ENCODE measurements at places on chromosomes 2 and 18.

DNA sequence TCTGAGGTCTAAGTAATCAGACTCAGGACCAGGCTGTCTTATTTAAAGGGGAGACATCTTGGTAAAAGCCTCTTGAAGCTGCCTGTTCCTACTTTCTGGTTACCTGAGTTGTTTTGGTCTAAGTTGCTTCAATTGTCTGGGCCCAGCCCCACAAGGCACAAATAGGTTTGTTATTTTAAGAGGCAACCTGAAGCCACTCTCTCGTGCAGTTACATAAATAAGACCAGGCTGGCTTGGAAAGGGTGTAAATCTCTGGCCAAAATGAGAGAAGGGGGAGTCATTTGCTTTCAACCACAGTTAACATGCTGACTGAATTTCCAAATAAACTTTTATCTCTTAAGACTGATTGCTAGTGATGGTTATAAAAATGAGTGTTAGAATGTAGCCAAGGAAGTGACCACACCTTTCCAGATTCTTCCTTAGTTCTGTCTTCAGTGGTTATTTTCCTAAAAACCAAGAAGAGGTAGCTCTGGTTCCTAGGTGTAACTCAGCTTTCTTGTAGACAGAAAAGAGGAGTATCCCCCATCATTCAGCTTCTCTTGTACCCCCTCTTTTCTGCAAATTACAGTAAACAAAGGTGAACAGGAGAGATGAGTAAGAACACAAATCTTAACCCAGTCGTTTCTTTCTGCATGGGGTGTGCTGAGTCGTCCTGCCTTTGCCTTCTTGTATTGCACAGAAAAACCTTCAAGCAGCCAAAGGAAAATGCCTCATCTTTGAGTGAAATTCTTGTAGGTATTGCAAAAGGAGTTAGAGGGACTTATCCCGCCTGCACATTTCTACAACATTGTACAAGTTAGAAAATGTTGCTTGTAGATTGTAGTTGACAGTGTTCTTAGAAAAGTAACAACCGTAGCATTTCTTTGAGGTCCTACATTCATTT lies 161.5 kb upstream of the NT5C1B start:
- DNase-seq = peak; percentile 61

DNA sequence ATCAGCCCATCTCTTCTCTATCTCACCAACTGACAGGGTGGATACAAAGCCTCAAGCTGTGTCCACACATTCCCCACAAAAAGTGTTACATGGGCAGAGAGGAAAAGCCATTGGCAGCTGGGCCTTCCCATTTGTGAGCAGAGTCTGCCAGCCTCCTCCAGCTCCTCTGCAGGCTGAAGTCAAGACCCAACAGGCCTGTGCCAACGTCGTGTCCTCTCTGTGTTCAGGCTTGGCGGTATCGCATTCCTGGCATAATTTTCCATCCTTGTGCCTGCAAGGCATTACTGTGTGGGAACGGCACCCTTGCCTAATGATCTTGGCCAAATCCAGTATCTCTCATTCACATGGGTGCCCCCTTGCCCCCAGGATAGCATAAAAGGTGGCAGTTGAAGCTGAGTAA lies 41.5 kb upstream of the APCDD1 start:
- DNase-seq = no peak

DNA sequence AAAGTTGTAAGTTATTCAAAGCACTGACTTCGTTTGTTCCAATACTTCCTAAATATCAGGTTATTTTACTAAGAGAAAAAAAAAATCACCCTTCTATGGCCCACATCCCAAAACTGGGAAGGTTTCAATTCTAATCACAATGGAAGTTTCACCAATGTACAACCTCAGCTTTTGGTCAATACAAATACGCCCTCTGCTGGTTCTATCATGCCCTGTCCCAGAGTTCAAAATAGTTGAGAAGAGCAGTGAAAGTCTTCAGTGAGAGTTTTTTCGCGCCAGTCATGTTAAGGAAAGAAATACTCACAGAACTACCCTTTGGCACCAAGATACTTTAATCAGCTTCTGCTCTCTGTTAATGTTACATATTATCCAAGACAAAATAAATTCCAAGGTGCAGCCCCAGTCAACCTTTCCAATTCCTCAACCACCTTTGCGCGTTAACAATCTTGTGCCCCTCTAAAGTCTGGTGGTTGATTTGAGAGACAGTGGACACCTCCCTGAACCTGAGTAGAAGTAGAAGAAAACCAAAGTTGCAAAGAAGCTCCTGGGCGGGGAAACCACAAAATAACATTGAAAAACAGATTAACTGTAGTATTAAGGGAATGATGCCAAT lies 59.9 kb downstream of the SUMO1 start:
- DNase-seq = peak; percentile 75

- no peak for DNase-seq
Observed at GRCh38 chr2:15059870-15060512, 427.5 kb downstream of the LRATD1 start.

- no peak for DNase-seq
Observed at GRCh38 chr2:238162846-238163441, 4.2 kb downstream of the ERFE start.

GRCh38 chr2:45137966-45138695 lies 128.9 kb upstream of the SIX2 start:
- no peak for DNase-seq

- no peak for DNase-seq
Observed at GRCh38 chr2:109054865-109055264, 65.8 kb upstream of the EDAR start.

DNA sequence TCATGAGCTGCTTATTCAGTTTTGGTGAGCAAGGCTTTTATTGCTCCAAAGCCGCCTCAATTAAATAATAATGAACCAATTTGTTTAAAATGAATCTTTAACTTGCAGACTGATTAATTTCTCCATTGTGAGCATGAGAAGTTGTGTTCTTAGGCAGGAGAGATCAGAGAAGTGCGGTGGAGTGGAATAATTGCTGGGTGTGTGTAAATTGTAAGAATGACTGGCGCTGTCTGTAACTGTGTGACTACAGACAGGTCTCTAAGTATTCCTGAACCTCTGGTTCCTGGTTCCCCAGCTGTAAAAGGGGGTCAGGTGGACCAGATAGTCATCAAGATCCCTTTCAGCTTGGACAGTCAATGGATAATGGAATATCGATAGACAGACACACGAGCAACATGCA lies 98.0 kb upstream of the EFEMP1 start:
- DNase-seq = no peak

- DNase-seq = peak; percentile 58
Observed at GRCh38 chr18:73511771-73512503, 635.7 kb downstream of the FBXO15 start.

GRCh38 chr2:55775828-55776227 lies 82.2 kb upstream of the PNPT1 start:
- no peak for DNase-seq

- DNase-seq = no peak
Observed at GRCh38 chr18:25678221-25678620, 326.3 kb upstream of the ZNF521 start.

GRCh38 chr2:6806604-6807003 lies 59.1 kb downstream of the CMPK2 start:
- DNase-seq = no peak

- DNase-seq = no peak
Observed at GRCh38 chr2:166282154-166282553, 93.6 kb downstream of the SCN9A start.

- DNase-seq = no peak
Observed at GRCh38 chr2:180003559-180003958, 3.5 kb downstream of the CWC22 start.

DNA sequence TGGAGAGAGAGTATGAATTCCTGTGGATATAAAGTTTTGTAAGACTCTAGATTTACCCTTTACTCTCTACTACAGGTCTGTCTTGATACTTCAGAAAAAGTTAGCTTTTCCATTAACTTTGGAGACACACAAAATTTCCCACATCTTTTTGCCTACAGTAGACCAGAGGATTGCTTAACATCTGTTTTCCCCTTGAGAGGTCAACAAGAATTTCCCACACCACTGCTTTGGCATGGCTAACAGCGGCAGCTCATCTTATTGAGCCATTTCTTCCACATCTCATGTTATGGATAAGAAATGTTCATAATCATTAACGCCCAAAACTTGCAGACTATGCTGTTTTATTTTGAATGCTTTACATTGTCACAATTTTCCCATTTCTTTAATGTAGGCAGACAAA lies 273.6 kb upstream of the RGPD4 start:
- peak; percentile 30 for DNase-seq

GRCh38 chr2:191635333-191636234 lies 42.4 kb upstream of the NABP1 start:
- peak; percentile 66 for DNase-seq

DNA sequence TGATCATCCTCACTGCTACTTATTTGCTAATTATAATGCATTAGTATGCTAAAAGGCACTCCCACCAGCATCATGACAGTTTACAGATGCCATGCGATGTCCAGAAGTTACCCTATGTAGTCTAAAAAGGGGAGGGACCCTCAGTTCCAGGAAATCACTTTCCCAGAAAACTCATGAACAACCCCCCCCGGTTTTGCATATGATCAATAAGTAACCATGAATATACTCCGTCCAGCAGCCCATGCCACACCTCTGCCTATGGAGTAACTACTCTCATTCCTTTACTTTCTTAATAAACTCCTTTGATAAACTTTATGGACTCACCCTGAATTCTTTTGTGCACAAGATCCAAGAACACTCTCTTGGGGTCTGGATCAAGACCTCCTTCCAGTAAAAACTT lies 86.8 kb downstream of the MALT1 start:
- DNase-seq = no peak

DNA sequence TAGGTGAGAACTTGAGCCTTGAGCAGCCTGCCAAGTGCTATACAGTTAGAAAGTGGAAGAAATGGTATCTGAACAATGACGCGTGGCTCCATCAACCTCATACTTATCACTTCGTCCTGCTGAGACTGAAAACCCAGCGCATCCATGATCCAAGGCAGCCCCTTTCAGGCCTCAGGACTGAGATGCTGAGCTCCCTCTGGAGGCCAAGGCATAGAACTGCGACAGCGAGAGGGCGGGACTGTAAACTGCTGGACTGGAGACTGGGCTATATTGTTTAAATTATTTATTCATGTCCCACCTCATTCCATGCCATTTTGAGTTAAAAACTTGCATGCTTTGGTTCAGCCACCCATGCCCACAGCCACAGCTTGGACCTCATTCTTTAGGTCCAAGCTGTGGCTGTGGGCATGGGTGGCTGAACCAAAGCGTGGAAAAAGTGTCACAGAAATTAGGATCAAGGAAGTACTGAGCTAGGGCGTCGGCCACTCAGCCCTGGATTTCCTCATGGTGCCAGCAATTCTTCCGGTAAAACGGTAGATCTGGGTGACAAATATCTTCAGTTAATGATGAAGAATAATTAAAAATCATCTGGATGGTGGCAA lies 195.5 kb downstream of the L3MBTL4 start:
- peak; percentile 57 for DNase-seq

DNA sequence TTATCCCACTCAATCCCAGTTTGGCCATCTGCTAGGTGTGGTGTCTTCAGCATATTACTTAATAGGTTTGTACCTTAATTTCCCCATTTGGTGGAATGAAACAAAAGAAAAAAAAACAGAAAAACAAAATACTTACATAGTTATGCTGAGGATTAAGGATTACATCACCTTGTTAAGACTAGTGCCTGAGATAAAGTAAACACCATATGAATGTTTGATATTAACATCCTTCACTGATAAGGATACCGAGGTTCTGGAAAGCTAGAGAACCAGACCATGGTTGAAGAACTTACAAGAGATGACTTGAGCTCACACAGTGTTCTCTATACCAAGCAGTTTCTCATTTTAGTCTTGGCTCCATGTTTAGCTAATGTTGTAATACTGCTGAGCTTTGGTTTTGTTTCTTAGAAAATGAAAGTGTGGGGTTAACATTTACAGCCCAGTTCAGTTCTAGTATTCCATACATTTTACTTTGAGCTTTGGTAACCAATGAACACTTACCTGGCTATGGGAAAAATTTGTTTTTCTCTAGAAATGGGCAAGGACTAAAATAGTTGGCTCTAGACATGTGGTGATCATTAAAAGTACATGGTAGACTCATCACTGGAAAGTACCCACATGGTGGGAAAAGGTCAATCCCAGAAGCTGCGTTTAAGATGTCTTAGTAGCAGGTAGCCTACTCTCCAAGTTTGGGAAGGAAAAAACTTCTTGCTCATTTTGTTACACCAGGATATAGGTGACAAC lies 5.8 kb upstream of the GPD2 start:
- DNase-seq = peak; percentile 40

GRCh38 chr18:27005589-27005988 lies 140.1 kb upstream of the AQP4 start:
- peak; percentile 11 for DNase-seq

DNA sequence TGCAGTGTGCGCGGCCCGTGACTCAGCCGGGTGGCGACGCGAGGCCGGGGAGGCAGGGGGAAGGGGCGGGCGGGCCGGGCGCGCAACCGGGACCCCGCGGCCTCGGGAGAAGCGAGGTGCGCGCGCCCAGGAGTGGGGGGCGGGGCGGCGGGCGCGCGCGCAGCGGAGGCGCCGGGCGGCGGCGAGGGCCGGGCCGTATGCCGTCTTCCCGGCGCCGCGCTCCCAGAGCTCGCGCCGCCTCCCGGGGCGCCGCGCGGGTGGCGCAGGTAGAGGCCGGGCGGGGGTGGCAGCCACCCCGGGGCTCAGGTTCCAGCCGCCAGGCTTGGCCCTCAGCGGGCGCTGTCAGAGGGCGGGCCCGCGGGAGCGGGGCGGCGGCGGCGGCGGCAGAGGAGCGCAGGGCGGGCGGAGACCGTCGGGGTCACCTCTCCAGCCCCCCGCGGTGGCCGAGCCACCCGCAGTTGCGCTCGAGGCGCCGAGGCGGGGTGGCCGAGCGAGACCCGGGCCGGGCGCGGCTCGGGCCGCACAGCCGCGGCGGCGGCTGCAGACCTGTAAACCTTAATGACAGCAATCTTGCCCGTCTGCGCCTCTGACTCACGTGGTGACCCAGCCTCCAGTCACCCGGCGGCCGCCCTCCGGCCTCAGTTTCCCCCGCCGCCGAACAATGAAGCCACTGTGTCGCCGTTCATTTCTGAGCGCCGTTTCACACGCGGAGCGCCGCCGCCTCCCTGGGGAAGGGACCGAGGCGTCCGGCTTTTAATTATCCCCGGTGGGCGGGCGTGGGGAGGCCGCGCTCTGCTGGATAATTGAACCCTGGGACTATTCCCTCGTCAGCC lies 25.3 kb upstream of the SMAD7 start:
- DNase-seq = no peak

DNA sequence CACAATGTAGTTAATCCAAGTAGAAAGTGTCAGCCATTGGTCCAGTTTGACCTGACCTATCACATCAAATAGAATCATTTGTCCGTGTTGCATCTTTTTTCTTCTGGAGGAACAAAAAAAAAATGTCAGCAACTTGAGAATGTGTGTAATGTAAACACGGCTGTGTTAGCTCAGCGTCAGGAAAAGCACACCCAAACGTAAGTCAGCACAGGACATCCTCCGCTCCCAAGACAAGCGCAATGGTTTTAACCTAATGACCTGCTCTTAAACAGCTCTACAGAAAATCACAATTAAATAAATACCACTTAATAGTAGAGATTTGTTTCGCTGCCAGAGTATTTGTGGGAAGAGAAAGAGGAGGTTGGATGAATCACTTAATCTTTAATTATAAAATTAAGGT lies 59.4 kb downstream of the OSR1 start:
- no peak for DNase-seq

DNA sequence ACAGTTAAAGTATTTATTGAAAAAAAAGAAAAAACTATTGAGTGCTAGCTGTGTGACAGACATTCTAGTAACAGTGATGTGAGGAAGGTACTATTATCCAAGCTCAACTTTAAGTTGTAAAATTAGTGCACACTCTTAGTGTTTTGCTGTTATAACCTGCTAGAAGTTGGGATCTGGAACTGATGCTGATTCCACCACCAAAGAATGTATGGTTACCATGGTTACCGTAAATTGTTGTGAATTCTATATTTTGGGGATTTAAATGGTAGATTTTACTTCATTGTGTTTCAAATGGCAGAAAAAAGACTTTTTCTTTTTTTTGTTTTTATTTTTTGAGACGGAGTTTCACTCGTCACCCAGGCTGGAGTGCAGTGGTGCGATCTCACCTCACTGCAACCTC lies 5.3 kb downstream of the AGFG1 start:
- DNase-seq = no peak

Measured in fibroblast of mammary gland (primary cell).